HS-27A (cell line): ENCODE measurements at places on chromosomes 6 and 20.

- peak; percentile 52 for DNase-seq
Measured at GRCh38 chr6:28747631-28748157, 176.1 kb downstream of the TRIM27 start.

- no peak for DNase-seq
Measured at GRCh38 chr6:104887350-104887749, 27.6 kb upstream of the HACE1 start.

DNA sequence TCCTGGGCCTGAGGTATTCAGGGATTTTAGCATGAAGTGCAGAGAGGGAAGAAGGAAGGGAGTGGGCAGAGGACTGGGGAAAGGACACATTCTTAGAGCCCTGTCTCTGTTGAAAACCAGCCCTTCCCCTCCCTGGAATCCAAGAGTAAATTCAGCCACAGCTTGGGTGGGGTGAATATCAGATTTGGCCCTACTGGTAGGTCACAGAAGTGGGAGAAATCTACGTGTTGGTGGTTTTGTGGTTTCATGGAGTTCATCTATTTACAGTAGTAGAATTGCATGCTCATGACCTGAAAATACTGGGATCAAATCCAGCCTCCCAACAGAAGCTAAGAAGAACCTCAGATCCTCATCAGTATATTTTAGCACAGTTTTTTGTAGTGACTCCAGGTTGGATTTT, 404.4 kb downstream of the BMP2 start:
- peak; percentile 20 for DNase-seq

DNA sequence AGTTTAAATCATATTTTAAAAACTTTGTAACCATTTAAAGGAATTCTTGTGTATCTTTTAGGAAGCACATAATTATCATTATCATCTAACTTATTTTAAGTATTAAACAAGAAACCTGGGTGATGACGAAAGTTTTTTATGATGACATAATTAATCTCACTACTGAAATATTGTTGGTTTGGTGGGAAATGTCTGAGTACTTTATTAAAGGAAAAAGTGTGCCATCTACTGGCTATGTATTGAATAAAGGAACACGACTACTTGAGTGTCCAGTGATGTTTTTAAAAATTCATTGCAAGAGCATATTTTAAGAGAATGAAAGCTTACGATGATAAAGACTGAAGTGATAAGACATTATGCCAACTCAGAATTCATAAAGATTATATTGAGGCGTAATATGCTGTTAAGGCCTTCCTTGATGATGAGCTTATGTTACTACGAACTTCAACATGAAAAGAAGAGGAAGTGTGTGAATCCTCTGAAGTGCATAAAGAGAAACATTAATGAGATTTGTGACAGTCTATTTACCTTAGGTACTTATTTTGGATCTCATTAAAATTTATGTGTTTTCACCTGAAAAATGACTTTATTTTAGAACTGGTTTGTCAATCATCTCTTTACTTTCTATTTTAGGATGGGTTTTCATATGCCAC, 12.0 kb upstream of the TRMT11 start:
- DNase-seq: no peak

- no peak for DNase-seq
Measured at GRCh38 chr20:46507760-46508407, 5.5 kb downstream of the ZNF334 start.

DNA sequence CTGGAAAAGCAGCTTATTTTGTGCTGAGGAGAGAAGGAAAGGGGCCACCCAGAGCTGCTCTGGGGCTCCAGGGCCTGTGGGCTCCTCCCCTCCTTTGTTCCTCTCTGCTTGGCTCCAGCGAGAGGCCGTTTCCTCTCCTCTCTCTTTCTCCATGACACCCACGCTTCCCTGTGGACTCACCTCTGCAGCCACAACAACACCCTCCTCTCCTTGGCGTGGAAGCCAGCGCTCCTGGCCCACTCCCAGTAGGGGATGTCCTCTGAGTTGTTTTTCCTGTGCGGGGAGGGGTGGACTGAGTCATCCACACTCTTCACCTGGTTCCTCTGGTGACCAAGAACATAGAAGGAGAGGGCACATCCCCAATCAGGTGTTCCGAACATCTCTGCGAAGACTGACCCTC, 4.9 kb upstream of the CDSN start:
- DNase-seq: no peak

DNA sequence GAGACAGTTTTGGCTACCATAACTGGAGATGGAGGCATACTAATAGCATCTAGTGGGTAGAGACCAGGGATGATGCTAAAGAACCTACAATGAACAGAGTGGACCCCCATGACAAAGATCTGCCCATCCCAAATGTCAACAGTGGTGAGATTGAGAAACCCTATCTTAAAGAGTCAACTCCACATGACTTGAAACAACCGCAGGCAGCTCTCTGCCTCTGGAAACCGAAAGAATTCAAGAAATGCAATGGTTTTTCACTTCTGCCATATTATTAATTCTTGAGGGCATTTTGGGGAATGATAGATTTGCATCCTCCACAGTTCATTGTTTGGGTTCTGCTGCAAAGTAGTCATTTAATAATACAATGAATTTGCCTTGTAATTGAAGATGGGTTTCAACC, 463.4 kb downstream of the MAFB start:
- DNase-seq: no peak

GRCh38 chr6:31740397-31741223, 805 bp downstream of the MSH5 start:
- no peak for DNase-seq

DNA sequence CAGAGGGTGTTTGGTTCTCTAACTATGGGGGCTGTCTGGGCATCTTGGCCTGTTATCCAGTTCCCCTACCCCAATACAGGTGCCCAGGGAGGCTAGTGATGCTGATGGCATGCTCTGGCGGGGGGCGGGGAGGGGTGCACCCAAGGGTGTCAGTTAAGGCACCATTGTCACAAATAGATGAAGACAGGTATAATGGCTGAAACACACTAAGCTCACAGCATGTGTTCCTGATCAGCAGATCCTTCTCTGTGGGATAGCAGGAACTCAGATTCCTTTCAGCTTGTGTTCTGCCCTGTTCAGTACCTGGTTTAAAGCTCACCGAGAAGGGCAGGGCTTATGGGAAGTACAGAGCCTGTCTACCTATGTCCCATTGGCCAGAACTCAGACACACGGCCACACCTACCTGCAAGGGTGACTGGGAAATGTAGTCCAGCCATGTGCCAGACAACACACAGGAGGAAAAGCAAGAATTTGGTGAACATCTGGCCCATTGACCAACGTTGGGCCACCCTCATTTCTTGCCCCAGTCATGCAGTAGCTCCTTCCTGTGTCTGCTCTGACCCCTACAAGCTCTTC, 3.4 kb upstream of the RSPO4 start:
- DNase-seq: no peak

DNA sequence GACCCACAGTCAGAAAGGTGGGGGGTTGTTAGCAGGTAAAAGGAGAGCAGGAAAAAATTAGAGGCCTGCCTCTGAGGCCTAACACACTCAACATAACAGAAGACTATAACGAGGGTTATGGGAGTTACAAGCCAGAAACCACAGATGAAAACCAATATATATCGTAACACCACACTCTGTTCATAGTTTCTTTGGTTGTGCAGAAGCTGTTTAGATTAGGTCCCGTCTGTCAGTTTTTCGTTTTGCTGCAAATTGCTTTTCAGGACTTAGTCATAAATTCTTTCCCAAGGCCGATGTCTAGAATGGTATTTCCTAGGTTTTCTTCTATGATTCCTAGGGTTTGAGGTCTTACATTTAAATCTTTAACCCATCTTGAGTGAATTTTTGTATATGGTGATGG, 3.7 kb upstream of the MAP3K5 start:
- DNase-seq: no peak

GRCh38 chr6:3304500-3305215, 45.9 kb downstream of the PSMG4 start:
- no peak for DNase-seq

DNA sequence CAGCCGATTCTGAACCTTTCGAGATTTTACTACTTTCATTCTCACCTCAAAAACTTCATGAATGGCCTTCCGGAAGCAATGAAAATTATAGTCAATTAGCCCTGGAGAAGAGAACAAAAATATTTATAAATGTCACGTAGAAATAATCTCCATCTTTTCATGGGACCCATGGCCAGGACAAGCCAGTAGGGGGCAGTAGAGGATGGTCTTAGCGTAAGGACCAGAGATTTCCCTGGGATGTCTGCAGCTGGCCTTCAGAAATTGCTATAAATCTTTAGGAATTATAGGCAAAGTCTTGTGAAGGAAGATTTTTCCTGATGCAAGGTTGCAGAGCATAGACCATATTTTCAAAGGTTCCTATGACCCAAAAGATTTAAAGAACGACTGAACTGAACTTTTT, 15.6 kb upstream of the UBE2J1 start:
- DNase-seq: no peak

DNA sequence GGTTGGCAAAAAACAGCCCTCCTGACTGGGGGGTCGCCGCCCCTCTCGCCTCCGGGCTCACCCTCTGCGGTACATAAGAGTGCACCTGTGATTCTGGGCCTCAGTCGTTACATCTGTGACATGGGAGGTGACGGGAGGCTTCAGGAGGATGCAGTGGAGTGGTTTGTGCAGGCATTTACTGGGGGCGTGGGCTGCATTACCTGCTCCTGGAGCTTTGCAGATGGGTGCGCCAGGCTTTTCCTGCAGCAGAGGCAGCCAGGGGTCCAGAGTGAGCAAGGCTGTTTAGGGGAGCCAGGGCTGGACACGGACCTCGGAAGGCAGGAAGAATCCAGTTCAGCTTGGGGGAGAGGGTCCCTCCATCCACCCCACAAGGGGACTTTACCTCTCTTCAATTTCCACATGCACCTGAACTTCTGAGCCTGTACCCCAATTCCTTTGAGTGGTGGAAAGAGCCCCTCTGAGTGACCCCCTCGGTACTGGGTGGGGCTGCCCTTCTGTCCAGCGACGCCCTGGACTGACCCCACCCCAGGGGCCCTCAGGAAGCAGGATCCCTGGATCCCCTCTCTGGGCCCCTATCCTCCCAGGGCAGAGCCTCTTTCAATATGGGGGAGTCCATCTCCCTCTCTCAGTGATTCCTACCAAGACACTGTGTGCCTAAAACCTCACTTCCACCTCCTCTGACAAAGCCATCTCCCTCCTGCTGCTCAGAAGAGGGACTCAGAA, 134.0 kb downstream of the TAF4 start:
- DNase-seq: no peak

GRCh38 chr20:15071085-15071808, 733.8 kb upstream of the FLRT3 start:
- no peak for DNase-seq

GRCh38 chr6:150024646-150025155, 631 bp downstream of the RAET1L start:
- no peak for DNase-seq

GRCh38 chr6:44063561-44064059, 63.6 kb downstream of the MRPL14 start:
- no peak for DNase-seq
